ENCODE measurements at places on chromosomes 5 and 9.

DNA sequence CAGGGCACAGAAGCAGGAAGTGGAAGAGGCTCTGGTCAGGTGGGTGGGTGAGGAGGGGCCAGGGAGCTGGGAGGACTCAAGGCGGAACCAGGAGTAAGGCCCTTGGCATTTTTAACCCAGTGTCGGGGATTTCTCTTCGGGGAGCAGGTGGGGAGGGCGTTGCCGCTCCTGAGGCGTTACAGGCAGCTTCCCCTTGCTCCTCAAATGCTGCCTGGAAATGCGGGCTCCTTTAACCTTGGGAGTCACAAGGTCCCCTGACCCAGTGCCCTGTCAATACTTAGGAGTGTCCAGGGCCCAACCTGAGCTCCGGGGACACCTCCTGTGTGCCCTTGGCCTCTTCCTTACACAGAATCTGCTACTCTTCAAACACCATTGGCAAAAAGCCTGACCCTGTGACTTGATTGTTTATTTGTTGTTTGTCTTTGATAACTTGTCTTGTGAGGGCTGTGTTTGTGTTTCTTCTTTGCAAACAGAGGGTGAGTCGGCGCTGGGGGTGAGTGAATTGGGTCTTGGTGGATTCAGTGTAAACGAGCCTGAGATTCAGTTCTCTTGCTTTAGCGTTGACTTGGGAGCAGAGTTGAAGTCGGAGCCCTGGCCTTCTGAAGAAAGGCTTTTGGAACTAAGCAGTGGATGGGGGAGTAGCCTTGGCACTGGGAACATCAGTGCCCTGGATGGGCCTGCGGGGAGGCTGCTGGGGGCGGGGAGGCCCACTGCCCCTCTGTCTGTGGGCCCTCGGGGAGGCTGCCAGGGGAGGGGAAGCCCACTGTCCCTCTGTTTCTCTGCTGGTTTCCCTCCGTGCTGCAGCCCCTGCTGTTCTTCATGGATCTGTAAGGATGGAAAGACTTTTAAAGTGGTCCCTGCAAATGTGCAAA lies 300.7 kb upstream of the IRX4 start:
- no peak for DNase-seq

DNA sequence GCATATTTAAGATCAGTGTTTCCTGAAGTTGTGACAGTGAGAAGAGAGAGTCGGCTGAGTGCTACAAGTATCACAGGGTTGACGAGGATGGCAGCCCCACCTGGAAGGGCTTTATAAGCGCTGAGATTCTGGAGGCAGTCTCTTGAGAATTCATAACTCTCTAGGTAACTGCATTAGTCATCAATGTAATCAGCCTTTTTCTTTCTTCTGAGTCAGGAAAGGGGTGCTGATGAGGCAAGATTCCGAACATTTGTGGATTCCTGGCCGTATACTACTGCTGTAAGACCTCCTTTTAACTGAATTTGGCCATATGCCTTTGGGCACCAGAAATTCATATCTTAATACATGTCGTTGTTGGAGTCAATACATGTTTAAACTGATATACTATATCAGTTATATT lies 6.6 kb upstream of the RNF20 start:
- no peak for DNase-seq

GRCh38 chr5:147169399-147169798 lies 65.4 kb upstream of the STK32A start:
- no peak for DNase-seq

DNA sequence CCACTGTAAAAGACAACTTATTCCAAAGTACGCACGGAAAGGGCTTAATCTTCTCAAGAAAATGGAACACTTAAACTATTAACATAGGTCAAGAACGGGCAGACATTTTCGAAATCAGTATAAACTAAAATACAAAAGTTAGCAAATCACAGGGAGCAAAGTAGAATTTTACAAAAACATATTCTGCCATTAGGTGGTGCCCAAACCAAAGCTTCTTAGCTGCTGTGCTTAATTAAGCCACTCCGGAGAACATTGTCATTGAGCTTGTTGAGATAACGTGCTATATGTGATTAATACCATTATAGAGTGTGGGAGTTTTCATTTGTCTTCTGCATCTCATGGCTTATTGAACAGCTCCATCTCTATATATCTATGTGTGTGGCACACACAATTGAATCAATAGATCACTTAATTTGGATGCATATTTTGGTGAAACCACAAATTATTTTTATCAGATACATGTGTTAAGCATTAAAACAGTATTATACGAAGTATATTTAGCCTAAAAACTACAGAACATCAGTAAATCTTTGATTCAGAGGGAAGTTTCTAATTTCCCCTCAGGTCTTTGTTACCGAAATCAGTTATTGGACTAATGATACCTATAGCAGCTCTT lies 23.4 kb downstream of the UBLCP1 start:
- DNase-seq: peak; percentile 42

DNA sequence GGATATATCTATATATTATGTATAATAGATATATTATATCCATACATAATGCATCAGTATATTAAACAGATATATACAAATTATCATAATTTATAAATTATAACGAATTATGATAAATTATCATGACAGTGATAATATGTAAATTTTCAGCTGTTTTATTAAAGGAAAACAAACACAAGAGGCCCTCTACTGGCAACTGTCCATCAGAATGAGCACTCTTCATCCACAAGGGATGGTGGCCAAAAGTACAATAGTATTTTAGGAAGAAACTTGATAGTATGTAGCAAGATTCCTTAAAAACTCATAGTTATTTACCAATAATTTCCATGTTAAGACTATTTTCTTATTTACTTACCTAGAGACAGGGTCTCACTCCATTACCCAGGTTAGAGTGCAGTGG lies 113.3 kb upstream of the LPAR1 start:
- no peak for DNase-seq

All from naive thymus-derived CD4-positive, alpha-beta T cell (primary cell).